ENCODE measurements at places on chromosomes 6 and 20.

- no peak for DNase-seq
These were observed 35.7 kb upstream of the POPDC3 start for GRCh38 chr6:105215506-105215905.

- DNase-seq = no peak
These were observed 104.9 kb downstream of the PDSS2 start for GRCh38 chr6:107354451-107354850.

DNA sequence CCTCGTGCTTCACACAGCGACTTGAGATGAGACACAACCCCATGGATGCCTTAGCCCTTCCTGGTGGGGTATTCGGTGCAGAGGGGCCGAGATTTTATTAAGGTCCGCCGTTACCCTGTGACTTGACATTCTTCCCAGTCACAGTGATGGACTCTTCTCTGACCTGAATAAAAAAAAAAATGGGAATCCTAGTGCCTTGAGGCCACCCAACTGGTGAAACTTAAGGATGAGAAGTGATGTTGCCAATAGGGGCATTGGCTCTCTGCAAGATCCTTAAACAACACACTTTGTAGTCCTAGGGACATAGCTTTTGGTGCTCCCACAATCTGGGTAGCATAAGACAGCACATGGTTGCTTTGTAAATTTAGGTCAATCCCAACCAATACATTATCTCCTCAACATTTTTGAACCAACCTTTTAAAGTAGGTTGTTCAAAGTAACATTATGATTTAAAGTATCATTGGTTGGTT is 814 bp upstream of the ADNP start:
- no peak for DNase-seq

GRCh38 chr6:160883999-160884398 is 107.6 kb upstream of the MAP3K4 start:
- no peak for DNase-seq

- no peak for DNase-seq
These were observed 100.3 kb upstream of the SIRPG start for GRCh38 chr20:1757606-1758512.

DNA sequence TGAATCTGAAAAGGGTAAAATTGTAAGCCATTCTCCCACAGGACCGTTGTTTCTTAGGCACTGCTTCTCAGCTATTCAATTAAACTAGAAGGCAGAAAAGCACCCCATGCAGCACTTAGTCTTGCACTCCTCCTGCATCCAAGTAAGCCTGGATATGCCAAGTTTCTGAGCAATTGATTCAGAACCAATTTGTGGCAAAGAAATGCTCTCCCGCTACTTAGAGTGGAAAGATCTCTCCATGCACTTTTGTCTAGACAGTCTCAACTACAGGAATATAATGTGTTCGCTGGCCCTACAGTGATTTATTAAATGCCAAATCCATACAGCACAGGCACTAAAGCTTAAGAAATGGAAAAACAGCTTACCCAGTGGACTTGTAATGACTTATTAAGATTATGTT is 338.5 kb downstream of the HACE1 start:
- DNase-seq = no peak
